ENCODE measurements at places on chromosomes 5 and 9. TPM values are rescaled to one million over a fixed set of nuclear protein-coding genes. Genes with fewer than 3 reads are reported as not detected.

PCDHGA2 gene
- 2.8 TPM for polyA plus RNA-seq

SCGB3A2 gene
- not detected for polyA plus RNA-seq

CDO1 gene
- not detected for polyA plus RNA-seq

ACOT12 gene
- polyA plus RNA-seq: not detected

WWC1 gene
- polyA plus RNA-seq: 1.4 TPM

TAF11L5 gene
- not detected for polyA plus RNA-seq

PFN3 gene
- polyA plus RNA-seq: not detected

PKD2L2 gene
- 0.37 TPM for polyA plus RNA-seq

PLPPR1 gene
- 2.1 TPM for polyA plus RNA-seq

SPINK4 gene
- not detected for polyA plus RNA-seq

ZNF367 gene
- 5.8 TPM for polyA plus RNA-seq

FOXD4L5 gene
- polyA plus RNA-seq: 1.6 TPM

LCN10 gene
- polyA plus RNA-seq: 8.1 TPM

SHC3 gene
- 0.56 TPM for polyA plus RNA-seq

ITGA1 gene
- polyA plus RNA-seq: 29.5 TPM

C5orf34 gene
- polyA plus RNA-seq: 2.4 TPM

ADAMTS2 gene
- 28.4 TPM for polyA plus RNA-seq

SOHLH1 gene
- 0.30 TPM for polyA plus RNA-seq

RASEF gene
- polyA plus RNA-seq: 0.84 TPM

SLC6A19 gene
- 0.04 TPM for polyA plus RNA-seq

RUSC2 gene
- 79.5 TPM for polyA plus RNA-seq

STRBP gene
- polyA plus RNA-seq: 9.4 TPM

LEAP2 gene
- 1.6 TPM for polyA plus RNA-seq

SPATA31C1 gene
- 0.70 TPM for polyA plus RNA-seq

PCDHB14 gene
- polyA plus RNA-seq: 7.6 TPM

DRD1 gene
- 1.2 TPM for polyA plus RNA-seq

DDX31 gene
- 8.3 TPM for polyA plus RNA-seq

DPYSL3 gene
- polyA plus RNA-seq: 109 TPM

TRPM3 gene
- 1.1 TPM for polyA plus RNA-seq
